Forelimb muscle (tissue), 1 donor: ENCODE measurements at places on chromosomes 13 and 19. TPM values are rescaled to one million over a fixed set of nuclear protein-coding genes. Genes with fewer than 3 reads are reported as not detected.

The RNU6-9 gene
- not detected for polyA plus RNA-seq

The MUC16 gene
- not detected for polyA plus RNA-seq

The FPR1 gene
- polyA plus RNA-seq = 1.1 TPM

The BIVM gene
- 30.2 TPM for polyA plus RNA-seq

- no peak for DNase-seq
These were observed 12.9 kb upstream of the F2RL3 start for GRCh38 chr19:16875584-16876555.

- no peak for DNase-seq
These were observed 904 bp upstream of the SOX1 start for GRCh38 chr13:112065867-112066623.

GRCh38 chr13:37621811-37622361 lies 23.3 kb upstream of the POSTN start:
- DNase-seq = no peak

DNA sequence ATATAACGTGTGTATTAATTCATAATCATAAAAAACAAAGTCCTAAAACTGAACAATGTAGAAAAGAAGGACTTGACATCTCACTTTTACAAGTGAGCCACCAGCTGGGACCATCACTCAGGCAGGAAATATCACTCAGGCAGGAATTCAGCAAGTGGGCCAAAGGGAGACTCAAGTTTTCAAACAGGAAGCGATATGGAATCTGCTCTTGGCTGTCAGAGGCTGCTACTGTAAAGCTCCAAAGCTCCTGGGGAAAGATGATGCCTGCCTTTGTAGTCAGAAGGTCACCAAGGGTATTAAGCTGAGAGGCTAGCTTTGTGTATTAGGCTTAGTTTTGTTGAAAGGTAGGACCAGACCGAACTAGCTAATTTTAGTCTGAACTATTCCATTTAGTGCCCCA lies 5.5 kb upstream of the AKAP11 start:
- no peak for DNase-seq

- no peak for DNase-seq
These were observed 17.7 kb upstream of the RUBCNL start for GRCh38 chr13:46404733-46405100.

DNA sequence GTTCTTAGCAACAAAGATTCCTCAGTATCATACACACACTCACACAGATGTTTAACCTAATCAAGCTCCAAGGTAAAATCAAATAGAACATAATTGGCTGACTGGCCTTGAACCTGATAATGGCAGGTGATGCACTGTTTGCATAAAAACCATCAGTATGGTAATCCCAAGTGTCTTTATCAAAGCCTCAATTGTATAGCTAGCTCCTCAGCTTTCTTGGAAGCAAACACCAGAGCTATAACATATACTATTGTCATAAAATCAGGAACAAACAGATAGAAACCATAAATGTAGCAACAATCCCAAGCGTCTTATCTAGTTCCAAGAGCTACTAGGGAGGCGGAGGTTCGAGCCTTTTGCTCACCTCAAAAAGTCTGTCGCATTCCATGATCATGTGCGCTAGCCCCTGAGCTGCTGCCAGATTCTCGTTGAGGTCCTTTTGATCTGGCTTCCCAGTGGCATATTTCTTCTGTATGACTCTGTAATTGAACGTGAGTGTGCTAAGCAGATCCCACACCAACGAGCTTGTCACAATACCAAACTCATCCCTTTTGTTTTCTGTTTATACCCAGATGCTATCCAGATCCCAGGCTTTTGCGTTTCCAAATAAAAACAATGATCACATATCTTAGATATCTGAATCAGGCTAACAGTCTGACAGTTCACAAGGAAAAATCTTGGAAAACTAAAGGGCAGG lies 95.3 kb downstream of the KL start:
- DNase-seq = no peak
